ENCODE measurements at places on chromosomes 7 and 10.

DNA sequence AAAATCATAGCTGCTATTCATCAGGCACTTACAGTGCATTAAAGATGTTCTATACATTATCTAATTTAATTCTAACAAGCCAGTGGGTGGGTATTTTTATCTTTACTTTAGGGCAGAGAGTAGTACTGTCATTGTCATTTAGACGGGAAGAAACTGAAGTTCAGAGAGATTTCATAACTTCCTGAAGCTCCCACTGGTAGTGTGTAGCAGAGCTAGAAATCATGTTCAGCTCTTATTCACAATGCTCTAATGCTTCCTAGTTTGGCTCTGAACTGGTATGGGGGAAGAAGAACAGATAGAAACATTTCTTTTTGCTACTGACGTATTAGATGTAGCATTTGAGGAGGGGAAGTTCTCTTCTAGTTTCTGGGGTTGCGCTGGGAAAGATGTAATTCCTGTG is 116.7 kb downstream of the CYP26A1 start:
- no peak for DNase-seq

GRCh38 chr10:69248117-69248730 is 28.1 kb downstream of the HKDC1 start:
- no peak for DNase-seq

GRCh38 chr7:154769527-154769926 is 233.4 kb downstream of the PAXIP1 start:
- no peak for DNase-seq

DNA sequence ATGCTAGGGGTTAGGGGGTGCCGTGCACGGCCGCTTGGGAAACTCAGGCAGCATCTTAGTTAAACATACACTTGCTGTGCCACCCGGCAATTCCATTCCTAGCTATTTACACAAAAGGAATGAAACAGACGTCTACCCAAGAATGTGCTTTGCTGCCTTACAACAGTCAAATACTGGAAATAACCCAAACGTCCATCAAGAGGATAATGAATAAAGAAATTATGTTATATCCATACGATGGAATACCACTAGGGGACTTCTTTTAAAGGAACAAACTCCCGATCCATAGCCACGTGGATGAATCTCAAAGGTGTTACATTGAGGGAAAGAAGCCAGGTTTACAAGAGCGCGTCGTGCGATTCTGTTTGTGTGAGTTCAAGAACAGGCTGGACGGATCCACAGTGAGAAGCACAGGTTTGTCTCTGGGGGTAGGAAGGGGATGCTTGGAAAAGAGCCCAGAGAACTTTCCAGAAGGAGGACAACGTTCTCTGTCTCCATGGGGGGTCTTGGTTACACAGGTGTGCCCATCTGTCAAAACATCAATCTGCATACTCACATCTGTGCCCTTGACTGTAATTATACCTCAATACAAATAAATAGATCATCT is 41.8 kb downstream of the STK32C start:
- DNase-seq = no peak

DNA sequence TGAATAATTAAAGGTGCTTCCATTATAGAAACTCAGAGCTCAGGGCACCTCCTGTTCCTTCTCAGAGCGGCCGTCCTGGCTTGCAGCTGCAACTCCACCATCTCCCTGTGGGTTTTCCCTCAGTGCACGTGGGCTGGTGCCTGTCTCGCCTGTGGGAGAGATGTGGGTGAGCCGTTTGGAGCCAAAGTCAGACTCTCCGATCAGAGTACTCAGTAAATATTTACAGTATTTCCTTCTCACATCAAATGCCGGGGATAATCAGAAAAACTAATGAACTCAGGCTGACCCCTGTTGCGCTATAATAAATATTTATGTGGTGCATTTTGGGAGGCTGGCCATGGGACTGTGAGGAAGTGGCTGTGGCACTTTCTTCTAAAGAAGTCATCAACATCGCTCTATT is 155.8 kb upstream of the HABP2 start:
- no peak for DNase-seq

DNA sequence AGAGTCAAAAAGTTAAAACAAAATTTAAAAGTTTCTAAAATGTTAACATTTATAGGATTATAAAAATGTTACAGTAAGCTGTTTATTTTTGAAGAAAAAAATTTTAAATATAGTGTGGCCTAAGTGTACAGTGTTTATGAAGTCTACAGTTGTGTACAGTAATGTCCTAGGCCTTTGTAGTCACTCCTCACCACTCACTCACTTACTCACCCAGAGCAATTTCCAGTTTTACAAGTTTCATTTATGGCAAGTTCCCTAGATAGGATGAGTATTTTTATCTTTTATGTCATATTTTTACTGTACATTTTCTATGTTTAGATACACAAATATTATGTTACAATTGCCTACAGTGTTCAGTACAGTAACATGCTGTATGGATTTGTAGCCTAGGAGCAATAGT is 419.9 kb downstream of the ARL4A start:
- DNase-seq = no peak

All from stimulated activated CD8-positive, alpha-beta memory T cell treated with anti-CD3 and anti-CD28 coated beads, Interleukin-7, amount 100 ng/mL, for 4 hours (primary cell).